Activated T-cell treated with anti-CD3 and anti-CD28 coated beads, Interleukin-2, amount 50 U/mL, for 4 hours (primary cell): ENCODE measurements at places on chromosomes 2 and 18.

GRCh38 chr2:237729681-237730475 lies 68.7 kb upstream of the RBM44 start:
- no peak for DNase-seq

- no peak for DNase-seq
Measured at GRCh38 chr2:16727256-16727655, 61.6 kb upstream of the CYRIA start.

DNA sequence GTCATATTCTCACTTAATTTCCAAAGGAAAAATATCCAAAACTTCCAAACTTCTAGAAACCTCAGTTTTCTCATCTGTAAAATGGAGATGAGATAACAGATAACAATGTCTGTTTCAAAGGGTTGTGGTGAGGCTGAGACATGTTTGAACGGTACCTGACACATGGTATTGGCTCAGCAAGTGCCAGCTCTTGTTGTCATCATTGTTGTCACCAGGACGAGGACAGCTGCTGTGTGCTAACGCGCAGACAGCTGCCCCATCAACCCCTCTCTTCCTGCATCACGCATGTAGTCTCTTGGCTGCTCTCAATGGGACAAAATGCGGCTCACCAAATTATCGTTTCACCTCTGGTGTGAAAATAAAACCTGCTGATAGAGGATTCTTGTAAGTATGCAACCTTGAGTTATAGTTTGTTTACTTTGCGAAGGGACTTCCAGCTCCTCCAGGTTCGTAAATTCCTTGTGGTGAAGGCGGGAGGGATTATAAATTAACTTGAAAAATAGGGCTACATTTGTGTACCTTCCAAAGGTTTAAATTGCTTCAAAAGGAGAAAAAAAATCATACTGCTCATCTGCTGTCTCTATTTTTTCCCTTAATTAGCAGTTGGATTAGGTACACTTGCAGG lies 605.4 kb downstream of the BCL11A start:
- no peak for DNase-seq

GRCh38 chr2:195574312-195574711 lies 82.7 kb upstream of the SLC39A10 start:
- DNase-seq = no peak

DNA sequence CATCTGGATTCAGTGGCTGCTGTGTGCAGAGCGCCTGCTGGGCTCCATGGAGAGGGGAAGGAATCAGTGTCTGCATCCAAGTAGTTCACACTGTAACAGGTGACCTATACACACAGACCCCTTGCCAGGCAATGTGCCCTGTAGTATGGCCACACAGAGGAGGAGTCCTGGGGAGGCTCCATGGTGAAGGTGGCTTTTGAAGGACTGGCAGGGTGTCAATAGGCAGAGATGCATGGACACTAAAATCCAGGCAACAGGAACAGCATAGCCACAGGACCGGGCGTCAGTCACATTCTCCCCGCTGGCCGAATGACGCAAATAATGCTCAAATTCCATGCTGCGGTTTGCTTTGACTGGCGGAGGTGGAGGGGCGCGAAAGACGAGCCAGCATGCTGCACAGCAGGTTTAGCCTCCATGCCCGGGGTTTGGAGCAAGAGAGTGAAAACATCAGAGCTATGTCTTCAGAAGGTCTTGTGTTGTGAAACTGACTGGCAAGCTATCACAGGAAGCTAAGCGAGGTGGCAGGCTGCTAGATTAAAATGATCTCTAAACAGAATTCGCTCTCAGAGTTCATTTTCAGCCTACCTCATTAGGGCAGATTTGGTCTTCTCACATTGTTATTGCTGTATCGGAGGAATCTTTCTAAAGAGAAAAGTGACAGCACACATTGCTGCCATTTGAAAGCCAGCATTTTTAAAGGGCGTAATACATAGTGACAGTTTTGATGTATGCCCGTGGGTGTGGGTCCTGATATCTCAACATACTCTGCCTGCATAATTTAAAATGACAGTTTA lies 1.2 kb upstream of the CHMP1B start:
- DNase-seq = peak; percentile 34

DNA sequence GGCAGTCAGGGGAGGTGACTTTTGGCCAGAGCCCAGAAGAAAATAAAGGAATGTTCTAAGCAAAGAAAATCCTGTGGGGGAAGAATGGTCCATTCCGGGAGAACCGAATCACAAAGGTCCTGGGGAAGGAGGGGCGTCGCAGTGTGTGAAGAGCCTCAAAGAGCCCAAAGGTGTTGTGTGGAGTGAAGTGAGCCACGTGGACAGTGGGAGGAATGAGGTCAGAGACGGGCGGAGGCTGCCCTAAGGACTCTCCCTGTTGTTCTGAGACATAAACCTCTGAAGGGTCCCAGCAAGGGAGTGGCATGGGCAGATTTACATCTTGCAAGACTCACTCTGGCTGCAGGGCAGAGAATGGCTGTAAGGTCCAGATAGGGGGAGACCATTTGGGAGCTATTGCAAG lies 91.3 kb upstream of the SEC11C start:
- DNase-seq = no peak

DNA sequence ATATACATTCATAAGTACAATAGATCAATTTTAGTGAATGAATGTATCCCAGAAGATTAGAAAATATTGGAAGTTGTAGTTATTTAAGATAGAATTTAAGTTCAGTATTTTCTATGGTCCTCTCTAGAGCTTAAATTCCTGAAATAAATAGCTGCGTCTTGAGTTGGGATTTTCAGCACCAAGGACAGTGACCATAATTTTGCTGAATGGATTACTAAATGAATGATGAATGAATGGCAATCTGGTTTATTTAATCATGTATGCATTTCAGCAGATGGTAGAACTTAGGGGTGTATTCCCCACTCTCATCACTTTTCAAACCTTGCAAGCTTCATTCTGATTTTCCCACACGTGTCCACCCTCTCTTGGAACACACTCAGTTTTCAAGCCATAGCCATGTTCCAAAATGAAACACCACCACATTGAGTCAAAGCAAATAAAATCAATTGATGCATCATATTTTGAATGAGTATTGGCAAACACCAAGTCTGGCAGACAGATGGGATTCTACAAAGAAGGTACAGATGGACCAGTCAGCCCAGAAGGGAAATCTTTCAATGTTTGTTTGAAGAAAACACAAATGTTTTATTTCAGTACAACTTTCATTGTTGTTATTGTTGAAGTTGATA lies 362.2 kb upstream of the NXPH2 start:
- no peak for DNase-seq

DNA sequence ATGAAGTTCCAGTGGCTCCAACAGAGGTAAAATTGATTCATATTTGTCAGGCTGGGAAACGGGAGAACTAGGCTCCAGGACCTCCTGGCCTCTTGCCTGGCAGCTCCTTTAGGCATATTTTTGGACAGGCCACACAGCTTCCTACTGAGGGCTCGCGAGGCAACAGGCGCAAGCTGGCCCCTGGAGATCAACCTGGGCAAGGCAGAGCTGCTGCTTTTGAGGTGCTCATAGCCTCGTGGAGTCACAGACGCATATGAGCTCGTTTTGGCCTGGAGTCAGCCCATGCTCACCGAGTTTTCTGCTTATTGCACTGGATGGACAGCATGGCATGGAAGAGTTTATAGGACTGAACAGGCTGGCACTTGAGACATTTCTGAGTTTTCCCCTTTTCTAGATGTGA lies 97.7 kb downstream of the CAPN13 start:
- DNase-seq = no peak

DNA sequence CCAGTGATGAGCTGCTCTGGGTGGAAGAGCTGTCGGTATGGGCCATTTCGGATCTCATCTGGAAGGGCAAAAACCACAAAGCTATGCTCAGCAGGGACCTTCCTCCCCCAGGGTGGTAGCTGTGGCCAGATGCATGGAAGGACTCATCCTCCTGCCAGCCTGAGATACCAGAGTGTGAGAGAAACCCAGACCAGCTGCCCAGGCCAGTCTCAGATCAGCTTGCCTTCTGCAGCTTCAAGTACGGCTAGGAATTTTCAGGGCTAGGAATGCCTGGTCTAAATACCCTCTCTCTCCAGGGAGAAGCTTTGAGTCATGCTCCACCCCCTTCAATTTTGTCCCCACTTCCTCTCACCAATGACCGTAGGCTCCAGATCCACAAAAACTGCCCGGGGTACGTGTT lies 1.4 kb upstream of the TUBA4B start:
- DNase-seq = no peak

GRCh38 chr2:157349949-157350515 lies 24.4 kb upstream of the ERMN start:
- DNase-seq = no peak

DNA sequence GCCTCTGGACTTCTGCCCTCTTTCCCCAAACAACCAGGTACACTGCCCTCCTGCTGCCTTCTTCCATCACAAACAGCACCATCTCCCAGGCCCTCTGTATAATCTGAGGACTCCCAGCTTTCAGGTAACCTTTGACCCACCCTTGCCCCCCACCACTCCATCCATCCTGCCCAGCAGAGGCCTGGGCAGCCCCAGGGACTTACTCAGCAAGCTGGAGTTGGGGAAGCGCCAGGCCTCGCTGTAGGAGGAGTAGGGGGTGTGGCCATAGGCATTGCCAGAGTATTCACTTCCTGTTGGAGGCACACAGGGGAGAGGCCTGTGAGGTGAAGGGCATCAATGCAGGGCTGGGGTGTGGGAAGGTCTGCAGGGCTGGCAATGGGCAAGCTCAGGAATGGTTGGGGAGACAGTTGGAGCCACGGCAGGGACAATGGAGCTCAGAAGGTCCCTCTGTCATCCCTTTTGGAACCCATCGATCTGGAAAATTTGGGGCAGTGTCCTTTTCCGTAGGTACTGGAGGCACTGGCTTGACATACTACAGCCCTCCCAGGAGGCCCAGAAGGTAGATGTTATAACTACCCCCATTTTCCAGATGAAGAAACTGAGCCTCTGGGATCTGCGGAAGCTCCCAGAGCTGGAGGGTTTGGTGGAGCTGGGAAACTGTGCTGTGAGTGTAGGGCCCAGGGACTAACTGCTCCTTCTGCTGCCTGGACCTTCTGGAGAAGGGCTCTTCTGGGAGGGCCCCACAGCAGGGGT lies 46.3 kb downstream of the PSD4 start:
- no peak for DNase-seq

GRCh38 chr2:145000376-145000775 lies 480.5 kb upstream of the ZEB2 start:
- DNase-seq = no peak
